ENCODE measurements at places on chromosomes 2 and 18. TPM values are rescaled to one million over a fixed set of nuclear protein-coding genes. Genes with fewer than 3 reads are reported as not detected.

CCDC148 gene
- 0.42 TPM for polyA plus RNA-seq

IL37 gene
- polyA plus RNA-seq, result not detected

C2orf80 gene
- not detected for polyA plus RNA-seq

CENPA gene
- polyA plus RNA-seq, result 1.2 TPM

SLC23A3 gene
- 0.94 TPM for polyA plus RNA-seq

IL1RN gene
- polyA plus RNA-seq, result 28.5 TPM

ANKRD36 gene
- polyA plus RNA-seq, result 0.38 TPM

DNA sequence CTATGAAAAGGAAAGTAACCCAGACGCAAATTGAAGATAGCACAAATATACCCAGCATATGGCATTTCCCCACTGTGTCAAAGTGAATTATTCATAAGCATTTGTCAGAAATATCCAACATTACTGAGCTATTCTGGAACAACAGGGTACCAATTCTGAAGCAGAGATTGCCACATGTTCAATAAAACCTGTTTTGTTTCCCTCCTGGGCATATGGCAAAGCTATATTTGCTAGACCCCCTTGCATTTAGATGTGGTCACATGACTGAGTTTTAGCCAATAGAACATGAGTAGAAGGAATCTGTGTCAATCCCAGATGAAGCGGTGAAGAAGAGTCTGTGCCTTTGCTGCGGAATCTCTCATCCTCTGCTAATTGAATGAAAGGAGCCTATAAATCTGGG, 296.4 kb upstream of the DLGAP1 start:
- no peak overlapping the region for H3K4me3 ChIP-seq
- no peak for DNase-seq
- H3K27me3 ChIP-seq, result no peaks in the 10 kb centered on the region

- no peaks in the 10 kb centered on the region for H3K27me3 ChIP-seq
- H3K4me3 ChIP-seq, result no peak overlapping the region
- DNase-seq, result no peak
- peaks cover 23% of the 10 kb centered on the region for H3K36me3 ChIP-seq
Observed at GRCh38 chr2:217835931-217836891, 166.6 kb downstream of the TNS1 start.

DNA sequence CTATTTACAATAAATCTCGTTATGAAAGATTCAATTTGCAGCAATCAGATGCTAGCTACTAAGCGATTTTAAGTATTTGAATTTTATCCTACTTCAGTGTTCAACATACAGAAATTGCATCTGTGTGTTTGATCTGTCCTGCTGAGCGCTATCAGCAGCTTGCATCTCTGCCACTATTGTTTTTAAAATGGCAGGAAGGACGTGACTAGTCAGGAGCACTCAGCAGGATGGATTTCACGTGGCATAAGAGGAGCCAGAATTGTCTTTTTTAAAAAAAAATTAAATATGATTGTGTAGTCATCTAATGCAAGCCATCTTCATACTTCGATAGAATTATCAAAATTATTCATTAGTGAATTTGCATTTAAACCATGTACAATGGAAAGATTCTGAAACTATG, 2.8 kb upstream of the KLHL14 start:
- no peaks in the 10 kb centered on the region for H3K36me3 ChIP-seq
- no peaks in the 10 kb centered on the region for H3K27me3 ChIP-seq
- H3K4me3 ChIP-seq, result no peak overlapping the region
- no peak overlapping the region for H3K27ac ChIP-seq

DNA sequence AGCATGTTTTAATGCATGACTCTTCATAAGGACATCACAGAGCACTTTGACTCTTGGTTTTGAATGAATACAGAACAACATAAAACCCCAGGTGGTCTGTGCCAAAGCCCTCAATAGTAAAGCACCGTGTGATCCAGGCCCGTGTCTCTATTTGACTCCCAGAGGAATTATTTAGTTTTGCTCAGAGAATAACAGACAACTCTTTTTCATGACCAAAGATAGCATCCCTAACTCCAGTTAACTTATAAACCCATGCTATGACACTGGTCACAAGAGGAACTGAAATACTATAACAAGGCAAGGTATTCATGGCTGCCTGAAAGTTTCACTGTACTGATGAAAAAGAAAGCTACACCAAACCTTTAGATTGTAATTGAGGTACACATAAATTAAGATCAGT, 128.4 kb downstream of the IKZF2 start:
- no peak overlapping the region for H3K27ac ChIP-seq
- no peak overlapping the region for H3K4me3 ChIP-seq
- peaks cover 1% of the 10 kb centered on the region for H3K36me3 ChIP-seq
- H3K4me1 ChIP-seq, result no peaks in the 10 kb centered on the region

- no peaks in the 10 kb centered on the region for H3K27me3 ChIP-seq
- no peak overlapping the region for H3K4me3 ChIP-seq
- no peaks in the 10 kb centered on the region for H3K36me3 ChIP-seq
- H3K4me1 ChIP-seq, result no peaks in the 10 kb centered on the region
- H3K27ac ChIP-seq, result no peak overlapping the region
- DNase-seq, result no peak
Observed at GRCh38 chr2:220660277-220661145, 911.6 kb downstream of the EPHA4 start.

DNA sequence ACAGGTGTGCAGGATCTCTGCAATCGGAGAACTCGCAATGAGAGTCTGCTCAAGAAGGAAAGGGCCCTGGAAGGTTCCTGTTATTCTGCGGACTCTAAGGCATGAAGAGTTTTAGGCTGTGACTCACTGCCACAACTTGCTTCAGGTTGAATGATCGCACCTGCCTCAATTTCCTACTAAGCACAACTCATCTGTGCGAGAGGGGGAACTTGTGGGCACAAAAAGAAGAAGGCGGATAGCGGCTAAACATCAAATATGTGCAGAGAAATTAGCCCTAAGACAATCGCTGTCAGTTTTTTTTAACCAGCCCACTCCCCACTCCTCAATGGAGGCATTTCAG, 14.0 kb upstream of the CREG2 start:
- H3K27me3 ChIP-seq, result no peaks in the 10 kb centered on the region
- no peak overlapping the region for H3K4me3 ChIP-seq
- no peak overlapping the region for H3K27ac ChIP-seq
- H3K4me1 ChIP-seq, result no peaks in the 10 kb centered on the region
- no peaks in the 10 kb centered on the region for H3K36me3 ChIP-seq

- H3K4me1 ChIP-seq, result no peaks in the 10 kb centered on the region
- H3K27me3 ChIP-seq, result no peaks in the 10 kb centered on the region
- DNase-seq, result no peak
- no peaks in the 10 kb centered on the region for H3K36me3 ChIP-seq
Observed at GRCh38 chr2:60424233-60424632, 129.2 kb downstream of the BCL11A start.

- H3K4me3 ChIP-seq, result no peak overlapping the region
- H3K27me3 ChIP-seq, result no peaks in the 10 kb centered on the region
- no peak overlapping the region for H3K27ac ChIP-seq
- no peaks in the 10 kb centered on the region for H3K4me1 ChIP-seq
- H3K36me3 ChIP-seq, result no peaks in the 10 kb centered on the region
- no peak for DNase-seq
Observed at GRCh38 chr2:29063056-29063455, 11.3 kb downstream of the PCARE start.

DNA sequence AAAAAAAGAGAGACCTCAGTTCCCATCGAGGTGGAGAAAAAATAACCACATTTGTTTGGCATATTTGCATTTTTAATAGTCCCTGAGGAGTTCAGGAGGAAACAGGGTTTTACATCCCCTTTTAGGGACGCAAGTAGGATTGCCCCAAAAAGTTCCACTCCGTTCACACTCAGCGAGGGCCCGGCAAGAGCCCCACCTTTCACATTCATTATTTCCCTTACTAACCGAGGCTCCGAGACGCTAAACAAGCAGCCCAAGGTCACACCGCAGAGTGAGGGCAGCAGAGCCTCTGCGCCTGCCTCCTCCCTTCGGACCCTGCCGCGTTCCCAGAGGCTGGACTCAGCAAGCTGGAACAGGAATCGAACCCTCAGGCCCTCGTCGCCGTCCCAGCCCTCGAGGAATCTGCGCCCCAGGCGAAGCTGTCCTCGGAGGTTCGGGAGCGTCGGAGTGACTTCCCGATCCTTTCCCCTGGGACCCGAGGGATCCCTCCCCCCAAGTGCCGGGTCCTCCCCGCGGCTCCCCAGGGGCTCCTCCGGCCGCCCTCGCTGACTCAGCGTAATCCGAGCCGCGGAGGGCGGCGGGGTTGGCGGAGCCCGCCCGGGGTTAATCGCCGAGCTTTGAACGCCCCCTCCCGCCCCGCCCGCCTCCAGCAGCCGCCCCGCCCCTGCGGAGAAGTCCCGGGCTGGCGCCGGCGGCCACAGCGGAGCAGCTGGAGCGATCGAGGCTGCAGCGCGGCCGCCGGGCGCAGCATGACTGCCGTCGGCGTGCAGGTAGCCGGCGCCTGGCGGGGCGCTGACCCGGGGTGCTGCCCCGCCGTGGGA, at the start of gene TMEM37:
TMEM37 (plus strand) TSS at position 700 of the 821 bp plus-strand sequence; CDS start at position 750, 50 bp downstream.
- peak; percentile 77 for DNase-seq
- H3K4me1 ChIP-seq, result peaks cover 21% of the 10 kb centered on the region
- peak within 1 kb of the TSS; percentile 92 for H3K27ac ChIP-seq
- H3K36me3 ChIP-seq, result no peaks in the 10 kb centered on the region

DNA sequence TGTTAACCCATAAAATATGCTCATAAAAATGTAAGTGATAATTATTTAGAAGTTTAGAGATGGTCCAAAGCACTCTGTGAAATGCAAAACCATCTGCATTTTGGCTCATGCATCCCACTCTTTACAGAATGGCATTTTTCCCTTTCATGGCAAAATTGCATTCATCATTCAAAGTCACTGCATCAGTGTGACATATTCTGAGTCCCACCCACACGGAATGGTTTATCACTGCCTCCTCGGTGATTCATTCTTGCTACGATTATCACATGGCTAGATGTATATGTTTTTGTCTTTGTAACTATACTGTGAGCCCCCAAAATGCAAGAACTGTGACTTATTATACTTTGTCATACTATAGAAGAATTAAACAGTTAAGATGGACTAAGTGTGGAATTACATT, 293.0 kb downstream of the LRATD1 start:
- no peak overlapping the region for H3K4me3 ChIP-seq
- H3K27ac ChIP-seq, result no peak overlapping the region
- no peak for DNase-seq
- no peaks in the 10 kb centered on the region for H3K36me3 ChIP-seq
